ENCODE measurements at places on chromosomes 7 and 10.

- no peak for DNase-seq
These were observed 379.1 kb upstream of the GALNT17 start for GRCh38 chr7:70752794-70753241.

DNA sequence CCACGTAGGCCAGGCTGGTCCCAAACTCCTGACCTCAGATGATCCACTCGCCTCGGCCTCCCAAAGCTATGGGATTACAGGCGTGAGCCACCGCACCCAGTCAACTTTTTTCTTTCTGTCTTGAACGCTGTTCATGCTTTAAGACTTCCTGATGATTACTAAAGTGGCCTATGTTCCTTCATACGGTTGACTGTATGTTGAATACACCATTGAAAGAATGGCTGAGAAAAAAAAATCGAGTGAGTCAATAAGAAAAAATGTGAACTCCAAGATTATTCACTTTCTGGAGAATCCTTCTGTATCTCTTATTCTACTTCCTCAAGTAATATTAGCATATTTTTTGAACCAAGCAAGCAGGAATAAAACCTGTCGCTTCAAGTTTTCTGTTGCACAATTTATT is 955.0 kb downstream of the GATA3 start:
- no peak for DNase-seq

- DNase-seq, result no peak
These were observed 77.9 kb downstream of the KIAA1549 start for GRCh38 chr7:138903186-138903820.

- no peak for DNase-seq
These were observed 71.9 kb downstream of the NT5C2 start for GRCh38 chr10:103120977-103121735.

DNA sequence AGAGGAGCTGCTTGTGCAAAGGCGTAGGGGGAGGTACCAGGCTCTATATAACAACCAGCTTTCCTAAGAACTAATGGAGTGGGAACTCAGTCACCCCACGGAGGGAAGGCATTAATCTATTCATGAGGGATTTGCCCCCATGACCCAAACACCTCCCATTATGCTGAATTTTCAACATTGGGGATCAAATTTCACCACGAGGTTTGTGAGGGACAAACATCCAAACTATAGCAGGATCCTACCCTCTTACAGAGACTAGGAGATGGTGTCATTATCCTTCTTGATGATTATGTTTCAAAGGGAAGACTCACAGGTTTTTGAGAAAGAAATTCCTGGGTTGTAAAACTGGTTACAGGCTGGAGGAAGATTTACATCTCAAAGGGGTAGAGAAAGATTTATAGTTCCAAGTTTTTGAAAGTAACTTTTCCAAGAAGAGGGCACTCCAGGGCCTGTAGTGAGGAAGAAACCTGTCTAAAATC is 295.0 kb upstream of the DKK1 start:
- DNase-seq, result no peak

DNA sequence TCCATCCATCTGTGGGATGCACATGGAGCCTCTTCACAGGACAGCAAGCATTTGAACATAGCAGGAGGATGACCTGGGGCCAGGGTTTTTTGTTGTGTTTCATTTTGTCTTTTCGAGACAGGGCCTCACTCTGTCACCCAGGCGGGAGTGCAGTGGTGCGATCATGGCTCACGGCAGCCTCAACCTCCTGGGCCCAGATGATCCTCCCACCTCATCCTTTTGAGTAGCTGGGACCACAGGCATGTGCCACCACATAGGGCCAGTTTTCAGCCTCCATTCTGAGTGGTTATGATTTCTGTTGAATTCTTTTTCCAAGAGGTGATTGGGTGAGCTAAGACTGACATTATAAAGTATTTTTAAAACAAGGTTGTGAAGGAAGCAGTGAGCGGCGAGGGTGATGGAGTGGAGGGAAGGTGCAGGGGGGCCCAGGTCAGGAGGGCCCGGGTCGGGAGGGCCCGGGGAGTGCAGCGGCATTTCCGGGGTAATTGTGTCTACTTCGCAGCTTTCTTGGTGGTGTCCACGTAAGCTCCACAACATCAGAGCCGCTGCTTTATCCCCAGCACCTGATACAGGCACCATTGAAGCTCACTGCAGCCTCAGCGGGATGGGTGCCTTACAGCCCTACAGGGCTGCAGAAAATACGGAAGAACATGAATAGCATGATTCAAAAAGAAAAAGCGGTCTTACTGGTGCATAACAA is 12.0 kb upstream of the LARP4B start:
- DNase-seq, result no peak

DNA sequence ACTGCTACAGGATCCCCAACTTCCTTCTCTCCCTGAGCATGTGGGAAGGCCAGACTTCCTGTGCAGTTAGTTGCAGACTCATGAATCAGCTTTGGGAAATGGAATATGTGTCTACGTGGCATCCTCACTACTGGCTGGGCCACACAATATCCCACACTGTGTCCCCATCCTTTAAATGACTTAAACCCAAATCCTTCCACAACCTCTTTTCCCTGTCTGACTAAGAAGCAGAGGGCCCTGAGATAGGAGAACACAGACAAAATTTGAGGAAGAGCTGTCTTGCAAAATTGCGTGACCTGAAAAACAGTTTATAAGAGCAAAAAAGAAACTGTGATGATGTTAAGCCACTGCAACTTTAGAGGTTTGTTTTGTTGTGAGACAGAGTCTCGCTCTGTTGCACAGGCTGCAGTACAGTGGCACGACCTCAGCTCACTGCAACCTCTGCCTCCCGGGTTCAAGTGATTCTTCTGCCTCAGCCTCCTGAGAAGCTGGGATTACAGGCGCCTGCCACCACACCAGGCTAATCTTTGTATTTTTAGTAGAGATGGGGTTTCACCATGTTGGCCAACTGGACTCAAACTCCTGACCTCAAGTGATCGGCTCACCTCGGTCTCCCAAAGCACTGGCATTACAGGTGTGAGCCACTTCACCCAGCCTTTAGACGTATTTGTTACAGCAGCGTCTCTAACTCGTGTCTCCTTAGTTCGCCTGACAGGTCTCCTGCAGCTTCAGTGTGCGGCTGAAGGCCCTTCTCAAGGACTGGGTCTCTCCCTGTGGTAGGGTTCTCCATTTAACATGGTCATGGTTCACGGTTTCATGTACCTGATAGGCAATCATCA is 46.9 kb upstream of the SFMBT2 start:
- DNase-seq, result no peak

- peak; percentile 26 for DNase-seq
These were observed 44.8 kb upstream of the DMBT1 start for GRCh38 chr10:122515588-122516231.

DNA sequence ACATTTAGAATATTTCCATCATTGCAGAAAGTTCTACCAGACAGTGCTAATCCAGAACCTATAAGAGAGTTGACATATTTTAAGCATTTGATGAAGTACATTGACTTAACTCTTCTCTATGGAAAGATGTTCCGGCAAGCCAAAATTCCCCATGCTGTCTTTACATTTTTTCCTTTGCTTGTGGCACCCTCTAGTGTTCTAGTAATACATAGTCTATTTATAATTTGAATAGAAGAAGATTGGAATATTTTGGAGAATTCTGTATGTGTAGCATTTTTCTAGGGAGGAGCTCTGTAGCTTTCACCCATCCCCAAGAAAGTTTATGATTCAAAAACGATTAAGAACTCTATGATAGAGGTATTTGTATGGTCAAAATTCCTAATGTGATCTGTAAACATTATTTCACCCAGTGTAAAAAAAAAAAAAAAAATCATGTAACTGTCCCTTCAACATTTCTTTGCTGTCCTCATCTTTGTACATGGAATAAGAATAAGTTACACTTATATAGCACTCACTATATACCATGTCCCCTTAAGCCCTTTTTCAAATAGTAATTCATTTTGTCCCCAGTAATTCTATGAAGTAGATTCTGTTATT is 33.2 kb downstream of the NRF1 start:
- no peak for DNase-seq

DNA sequence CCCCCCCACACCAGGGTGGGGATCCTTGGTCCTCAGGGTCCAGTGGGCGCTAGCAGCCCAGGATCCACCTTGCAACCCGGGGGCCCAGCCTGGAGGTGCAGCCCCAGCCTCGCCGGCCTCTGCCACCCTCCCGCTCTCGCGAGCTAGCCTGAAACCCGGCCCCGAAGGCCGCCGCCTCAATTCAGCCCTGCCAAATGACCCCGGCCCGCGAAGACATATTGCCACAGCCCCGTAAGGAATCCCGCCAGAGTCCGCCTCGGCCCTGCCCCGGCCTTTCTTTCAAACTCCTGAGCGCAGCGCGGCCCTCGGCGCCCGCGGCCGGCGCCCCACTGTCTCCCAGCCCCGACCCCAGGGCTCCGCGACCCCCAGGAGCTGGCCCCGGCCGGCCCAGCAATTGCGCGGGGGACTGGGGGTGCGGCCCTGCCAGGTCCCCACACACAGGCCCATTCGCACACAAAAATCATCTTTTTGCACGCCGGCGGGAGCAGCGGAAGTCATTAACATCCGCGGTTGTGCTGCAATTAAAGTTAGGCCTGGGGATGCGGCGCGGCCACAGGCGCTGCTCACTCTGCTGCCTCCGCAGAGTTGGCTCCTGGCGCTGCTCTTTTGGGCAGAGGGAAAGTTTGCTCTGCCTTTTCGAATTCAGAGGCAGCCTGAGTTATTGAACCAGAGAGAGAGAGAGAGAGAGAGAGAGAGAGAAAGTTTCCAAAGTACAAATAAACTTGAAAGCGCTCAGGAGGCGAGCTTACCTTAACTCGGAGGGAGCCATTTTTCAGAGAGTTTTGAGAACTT is 4.0 kb downstream of the HOXA5 start:
- peak; percentile 45 for DNase-seq

GRCh38 chr7:108190891-108191290 is 60.7 kb upstream of the LAMB4 start:
- DNase-seq, result no peak

DNA sequence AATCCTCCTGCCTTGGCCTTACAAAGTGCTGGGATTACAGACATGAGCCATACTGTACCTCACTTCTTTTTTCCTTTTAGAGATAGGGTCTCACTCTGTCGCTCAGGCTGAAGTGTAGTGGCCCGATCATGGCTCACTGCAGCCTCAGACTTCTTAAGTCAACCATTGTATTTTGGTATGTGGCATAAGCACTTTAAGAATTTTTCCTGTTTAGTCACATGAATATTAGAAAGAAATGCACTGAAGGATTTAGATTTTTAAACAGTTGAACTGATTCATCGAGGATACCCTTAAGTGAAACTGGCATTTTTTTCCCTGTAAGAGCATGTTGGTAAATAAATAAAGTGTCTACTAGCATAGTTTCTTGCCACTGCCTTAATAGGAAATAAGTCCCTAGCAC is 319.3 kb upstream of the CACNA2D1 start:
- peak; percentile 44 for DNase-seq

GRCh38 chr7:140051820-140052219 is 10.9 kb downstream of the PARP12 start:
- DNase-seq, result no peak

GRCh38 chr7:54856856-54857255 is 97.8 kb upstream of the SEC61G start:
- DNase-seq, result no peak

DNA sequence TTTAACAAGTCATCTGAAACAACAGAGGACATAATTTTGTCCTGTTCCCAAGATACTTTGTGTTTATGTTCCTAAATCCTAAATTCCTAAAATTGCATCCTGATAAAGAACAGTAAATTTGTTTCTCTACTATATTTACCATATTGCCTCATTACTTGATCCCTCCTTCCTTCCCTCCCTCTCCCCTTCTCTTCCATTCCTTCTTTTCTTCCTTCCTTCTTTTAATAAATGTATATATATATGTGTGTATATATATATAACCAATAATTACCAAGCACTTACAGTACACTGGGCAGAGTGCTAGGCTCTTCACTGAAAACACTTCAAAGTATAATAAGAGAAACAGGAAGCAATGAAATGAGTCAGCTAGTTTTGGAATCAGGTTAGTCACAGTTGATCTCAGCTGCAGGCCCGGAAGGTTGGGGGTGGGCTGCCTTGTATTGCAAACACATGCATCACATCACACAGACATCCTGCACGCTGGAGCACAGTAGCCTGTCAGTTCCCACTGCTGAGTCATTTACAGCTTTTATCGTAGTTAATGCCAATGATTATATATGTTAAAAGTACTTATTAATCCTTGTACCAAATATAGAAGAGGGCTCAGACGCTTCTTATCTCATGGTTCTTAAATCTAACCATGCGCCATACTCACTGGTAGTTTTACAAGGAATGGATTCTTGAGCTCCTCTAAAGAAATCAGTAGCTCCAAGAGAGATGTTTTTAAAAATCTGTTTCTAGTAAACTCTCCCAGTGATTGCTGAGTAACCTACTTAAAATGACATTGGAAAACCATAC is 551.7 kb downstream of the GRM8 start:
- peak; percentile 82 for DNase-seq

DNA sequence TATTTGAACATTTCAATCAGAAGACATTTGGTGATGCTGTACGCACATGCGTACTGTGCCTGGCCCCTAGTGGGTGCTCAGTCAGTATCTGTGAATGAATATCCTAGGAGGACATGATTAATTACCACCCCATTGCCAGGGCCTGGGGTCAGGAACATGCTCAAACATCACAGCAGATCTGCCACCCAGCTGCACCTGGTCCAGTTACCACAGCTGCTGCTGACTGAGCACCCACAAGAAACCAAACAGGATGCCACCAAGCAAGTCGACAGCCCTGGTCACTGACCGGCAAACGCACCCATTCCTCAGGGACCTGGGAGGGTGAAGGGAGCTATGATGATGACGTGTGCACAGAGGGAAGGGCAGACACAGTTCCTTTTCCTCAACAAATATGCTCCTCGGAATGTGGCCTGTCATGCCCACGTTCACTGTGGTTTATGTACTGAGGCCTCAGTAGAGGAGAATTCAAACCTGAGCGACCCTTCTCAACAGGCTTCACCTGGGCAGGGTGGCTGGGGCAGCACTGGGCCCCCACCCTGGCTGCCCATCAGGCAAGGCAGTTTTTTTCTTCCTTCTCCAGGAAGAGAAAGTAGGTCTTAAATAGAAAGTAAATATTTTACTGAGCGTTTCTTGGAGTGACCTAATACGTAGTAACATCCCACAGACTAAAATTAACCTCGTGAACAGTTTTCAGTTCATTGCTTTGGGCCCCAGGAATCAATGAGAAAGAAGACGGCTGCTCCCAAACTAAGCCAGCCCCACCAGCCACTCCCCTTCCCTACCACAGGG is 13.4 kb downstream of the CTBP2 start:
- DNase-seq, result peak; percentile 66

DNA sequence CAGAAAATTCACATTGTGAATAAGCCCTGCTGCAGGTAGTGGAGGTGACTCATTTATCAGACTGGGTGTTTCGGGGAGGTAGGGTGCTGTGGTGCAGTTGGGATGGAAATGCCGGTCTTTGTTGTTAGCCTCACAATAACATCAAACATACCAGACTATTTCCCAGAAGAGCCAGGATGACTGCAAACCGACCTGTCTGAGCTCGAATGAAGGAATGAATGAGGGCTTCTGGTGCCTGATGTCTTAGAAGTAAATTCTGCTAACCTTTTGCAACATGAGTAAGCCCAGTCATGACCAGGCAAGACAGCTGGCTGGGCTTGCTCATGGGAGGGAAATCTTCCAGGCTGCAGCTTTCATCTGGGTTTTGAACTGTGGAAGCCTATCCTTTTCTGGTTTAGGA is 2.4 kb upstream of the VDAC2 start:
- DNase-seq, result no peak

- DNase-seq, result no peak
These were observed 339.9 kb downstream of the DNAJB6 start for GRCh38 chr7:157676456-157677255.

- no peak for DNase-seq
These were observed 125.6 kb downstream of the PLXNA4 start for GRCh38 chr7:132450696-132451095.

- no peak for DNase-seq
These were observed 142.9 kb downstream of the PTPRN2 start for GRCh38 chr7:158444501-158445420.
